HS-5 (cell line): ENCODE measurements at places on chromosomes 16 and 17.

DNA sequence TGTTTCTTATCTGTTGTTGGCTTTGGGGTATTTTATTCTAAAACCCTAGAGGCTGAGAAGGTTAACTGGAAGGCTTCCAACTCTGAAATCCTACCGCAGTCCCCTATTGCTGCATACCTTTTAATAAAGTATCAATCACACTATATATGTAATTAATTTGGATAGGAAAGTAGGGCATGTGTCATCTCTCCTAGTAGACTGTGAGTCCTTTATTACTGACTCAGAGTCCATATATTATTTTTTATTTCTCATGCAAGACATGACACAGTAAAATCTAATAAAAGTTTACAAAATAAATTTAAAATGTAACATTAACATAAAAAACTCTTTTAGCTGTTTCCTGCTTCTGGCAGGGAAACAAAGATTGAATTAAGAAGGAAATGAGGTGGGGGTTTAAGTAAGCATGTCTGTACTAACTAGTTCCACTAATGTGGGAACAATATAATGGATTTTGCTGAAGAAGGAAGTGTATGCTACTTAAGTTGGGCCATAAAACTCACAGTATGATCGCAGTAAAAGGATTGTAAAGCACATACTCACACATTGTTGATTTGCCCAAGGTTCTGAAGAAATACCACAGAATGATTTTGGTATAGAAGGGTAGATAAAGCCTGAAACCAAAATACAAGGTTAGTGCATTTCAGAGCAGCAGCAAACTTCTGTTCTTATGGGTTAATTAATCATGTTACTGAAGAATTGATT is 97.6 kb upstream of the HLF start:
- no peak for DNase-seq

DNA sequence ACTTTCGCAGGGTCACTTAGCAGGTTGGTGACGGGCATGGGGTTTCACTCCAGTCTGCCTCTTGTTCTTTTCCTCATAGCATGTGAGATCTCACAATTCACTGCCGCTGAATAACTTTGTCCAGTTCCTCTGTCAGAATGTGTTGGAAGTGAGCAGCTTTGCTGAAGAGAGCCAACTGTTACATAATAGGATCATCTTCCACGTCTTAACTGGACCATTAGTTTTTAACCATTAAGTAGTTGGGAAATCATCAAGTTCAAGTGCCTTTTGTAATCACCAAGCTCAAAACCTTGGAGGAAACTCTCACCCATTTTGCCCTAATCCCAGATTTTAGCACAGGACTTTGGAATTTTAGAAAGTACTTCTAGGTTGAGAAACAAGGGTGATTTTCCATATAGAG is 290.6 kb downstream of the WWOX start:
- no peak for DNase-seq

GRCh38 chr17:49576088-49576916 is 631 bp downstream of the NXPH3 start:
- DNase-seq: no peak

GRCh38 chr16:801584-802363 is 1.2 kb upstream of the GNG13 start:
- DNase-seq: no peak

DNA sequence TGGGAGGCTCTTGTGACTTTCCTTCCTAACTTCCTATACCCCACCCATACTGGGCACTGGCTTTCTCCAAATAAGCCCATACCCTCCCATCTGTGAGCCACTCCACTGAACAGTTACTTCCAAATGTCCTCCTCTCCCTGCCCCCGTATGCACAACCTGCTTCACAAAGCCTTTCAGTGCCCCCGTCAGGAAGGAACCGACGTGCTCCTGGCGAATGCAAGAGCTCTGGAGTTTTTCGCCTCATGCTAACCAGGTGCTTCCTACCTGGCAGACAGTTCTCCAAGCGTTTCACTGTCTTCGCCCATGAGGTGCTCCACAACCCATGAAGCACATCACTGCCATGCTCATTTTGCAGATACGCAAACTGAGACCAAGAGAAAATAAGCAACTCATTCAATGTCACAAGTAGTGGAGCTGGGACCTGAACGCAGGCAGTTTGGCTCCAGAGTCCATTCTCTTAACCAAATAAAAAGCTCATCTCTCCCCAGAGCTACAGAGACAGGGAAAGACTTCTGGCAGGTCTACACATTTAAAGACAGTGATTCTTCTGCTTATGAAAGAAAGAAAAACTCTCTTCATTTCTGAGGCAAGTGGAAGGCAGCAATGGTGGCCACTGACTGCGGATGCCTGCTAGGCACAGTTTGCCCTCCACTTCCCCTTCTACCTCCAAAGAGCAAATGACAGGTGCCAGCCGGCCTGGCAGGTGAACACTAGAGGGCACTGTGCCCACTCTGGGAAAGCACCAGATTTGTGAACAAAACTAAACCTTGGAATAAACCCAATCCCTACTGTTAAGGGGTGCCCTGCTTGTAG is 23.8 kb downstream of the SPHK1 start:
- no peak for DNase-seq
